Activated T-cell treated with anti-CD3 and anti-CD28 coated beads, Interleukin-2, amount 50 U/mL, for 4 hours (primary cell): ENCODE measurements at places on chromosomes 1 and 21. TPM values are rescaled to one million over a fixed set of nuclear protein-coding genes. Genes with fewer than 3 reads are reported as not detected.

The PCP4 gene
- total RNA-seq = not detected

The OR2L5 gene
- not detected for total RNA-seq

The TSPEAR gene
- not detected for total RNA-seq

The PLA2G5 gene
- total RNA-seq = not detected

The CLDN19 gene
- not detected for total RNA-seq

The PRRX1 gene
- total RNA-seq = not detected

The KRTAP19-7 gene
- total RNA-seq = not detected

The FCGR2B gene
- total RNA-seq = 0.13 TPM

The ILDR2 gene
- total RNA-seq = 6.2 TPM

The AGT gene
- 0.68 TPM for total RNA-seq

The CLSTN1 gene
- total RNA-seq = 34.6 TPM

The HES2 gene
- total RNA-seq = not detected

The VWA5B1 gene
- total RNA-seq = not detected

The DNAJC6 gene
- 2.5 TPM for total RNA-seq

The NKAIN1 gene
- not detected for total RNA-seq

The KRTAP13-2 gene
- not detected for total RNA-seq

The CYP4A11 gene
- not detected for total RNA-seq

The KCNN3 gene
- total RNA-seq = 0.51 TPM

The OR2T33 gene
- total RNA-seq = not detected

The ABCA4 gene
- total RNA-seq = not detected

The LRRC47 gene
- total RNA-seq = 53.0 TPM

The RNF187 gene
- total RNA-seq = 99.6 TPM

The FCGR1A gene
- not detected for total RNA-seq
